Stimulated activated CD4-positive, alpha-beta T cell treated with anti-CD3 and anti-CD28 coated beads, Interleukin-1b, Interleukin-23, amount 100 ng/mL, for 24 hours (primary cell): ENCODE measurements at places on chromosomes 2 and 18.

DNA sequence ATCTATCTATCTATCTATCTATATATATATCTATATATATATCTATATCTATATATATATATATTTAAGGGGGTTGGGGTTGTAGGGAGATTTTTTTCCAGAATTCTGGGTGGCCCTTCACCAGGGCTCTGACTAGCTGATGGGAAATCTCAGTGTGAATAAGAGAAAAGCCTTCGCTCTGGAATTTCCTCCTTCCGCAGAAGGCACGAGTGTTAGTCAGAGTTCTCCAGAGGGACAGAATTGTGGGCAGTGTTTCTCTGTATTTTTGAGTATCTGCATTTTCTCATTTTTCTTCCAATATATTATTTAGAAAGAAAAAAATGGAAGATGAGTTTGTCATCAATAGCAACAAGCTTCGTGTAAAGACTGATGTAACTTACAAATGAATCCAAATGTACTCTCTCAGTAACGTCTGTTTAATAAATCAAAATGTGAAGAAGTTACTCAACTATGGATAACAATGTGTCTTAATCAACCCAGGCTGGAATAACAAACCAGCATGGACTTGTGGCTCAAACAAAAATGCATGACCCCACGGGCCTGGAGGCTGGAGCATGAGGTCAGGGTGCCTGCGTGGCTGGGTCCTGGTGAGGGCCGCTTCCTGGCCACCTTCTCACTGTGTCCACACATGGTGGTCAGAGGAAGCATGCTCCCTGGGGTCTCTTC is 10.6 kb upstream of the SNTG2 start:
- no peak for DNase-seq

DNA sequence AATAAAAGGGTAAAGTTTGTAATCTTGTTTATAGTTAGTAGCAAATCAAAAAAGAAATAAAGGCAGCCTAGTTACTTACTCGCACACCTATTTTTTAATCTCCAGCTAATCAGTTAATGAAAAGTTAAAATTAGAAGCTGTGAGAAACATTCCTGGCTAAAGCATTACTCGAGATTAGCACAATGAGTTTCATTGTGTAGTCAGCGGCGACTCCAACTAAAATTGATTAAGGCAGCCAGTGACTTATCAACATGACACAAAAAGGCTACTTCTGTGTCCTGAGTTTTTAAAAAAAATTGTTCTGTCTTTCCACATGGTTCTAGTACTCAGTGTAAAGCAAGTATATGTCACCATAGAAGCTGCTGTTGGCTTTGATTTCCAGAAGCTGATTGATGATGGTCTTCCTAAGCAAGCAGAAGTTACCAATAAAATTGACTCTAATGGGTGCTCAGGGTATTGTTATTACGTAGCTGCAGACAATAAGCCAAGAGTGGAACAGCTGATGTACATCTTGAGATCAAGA is 159.2 kb downstream of the CPS1 start:
- no peak for DNase-seq

- DNase-seq: no peak
Measured at GRCh38 chr2:31065356-31065755, 72.9 kb downstream of the GALNT14 start.

- no peak for DNase-seq
Measured at GRCh38 chr2:208556983-208557484, 150.4 kb downstream of the PTH2R start.

GRCh38 chr2:186570604-186571003 is 19.3 kb upstream of the ITGAV start:
- DNase-seq: no peak

- no peak for DNase-seq
Measured at GRCh38 chr2:25794544-25795276, 83.6 kb downstream of the ASXL2 start.

- no peak for DNase-seq
Measured at GRCh38 chr2:36362291-36362690, 6.7 kb downstream of the CRIM1 start.

DNA sequence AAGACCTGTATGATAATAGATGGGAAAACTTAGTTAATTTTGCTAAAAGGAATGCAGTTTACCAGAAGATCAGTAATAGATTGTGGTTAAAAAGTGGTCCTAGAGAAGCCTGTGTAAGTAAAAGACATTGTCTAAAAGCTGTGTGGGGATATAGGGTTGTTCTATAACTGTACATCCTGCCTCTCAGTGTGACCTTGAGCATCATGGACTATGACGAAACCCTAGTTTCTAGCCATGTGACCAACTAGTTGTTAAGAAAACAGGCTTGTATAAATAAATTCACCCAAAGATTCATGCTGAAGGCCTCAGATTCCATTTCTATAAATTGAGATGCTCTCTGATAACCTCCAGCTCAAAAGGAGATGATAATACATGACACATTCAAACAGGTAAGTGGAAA is 160.7 kb downstream of the IKZF2 start:
- no peak for DNase-seq
